ENCODE measurements at places on chromosomes 11 and 22.

DNA sequence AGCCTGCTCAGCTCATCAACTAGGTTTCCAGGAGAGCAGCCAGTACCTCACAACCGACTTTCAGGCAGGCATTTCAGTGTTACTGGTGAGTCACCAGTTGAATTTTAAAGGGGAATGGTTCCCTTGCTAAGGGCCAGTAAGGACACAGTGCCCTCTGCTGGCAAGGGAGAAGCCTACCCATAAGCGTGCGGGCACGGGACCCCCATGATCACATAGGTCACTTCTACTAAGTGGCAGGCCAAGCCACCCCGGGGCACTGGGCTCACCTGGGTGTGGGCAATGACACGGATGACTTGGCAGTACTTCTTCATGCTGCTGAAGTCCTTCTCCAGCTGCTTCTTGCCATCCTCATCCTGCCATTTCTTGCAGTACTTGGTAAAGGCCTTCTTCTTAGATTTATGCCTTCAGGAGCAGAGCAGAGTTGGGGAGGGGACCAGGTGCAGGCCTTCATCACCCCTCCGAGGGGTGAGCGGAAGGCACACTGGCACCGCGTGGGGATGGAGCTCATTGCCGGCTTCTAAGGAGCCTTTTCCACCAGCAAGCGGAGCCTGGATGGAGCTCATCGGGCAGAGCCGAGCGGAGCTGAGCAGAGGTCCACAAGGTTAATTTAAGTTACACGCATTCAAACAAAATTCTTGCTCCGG, 2.9 kb downstream of the RPL3 start:
- DNase-seq: no peak

DNA sequence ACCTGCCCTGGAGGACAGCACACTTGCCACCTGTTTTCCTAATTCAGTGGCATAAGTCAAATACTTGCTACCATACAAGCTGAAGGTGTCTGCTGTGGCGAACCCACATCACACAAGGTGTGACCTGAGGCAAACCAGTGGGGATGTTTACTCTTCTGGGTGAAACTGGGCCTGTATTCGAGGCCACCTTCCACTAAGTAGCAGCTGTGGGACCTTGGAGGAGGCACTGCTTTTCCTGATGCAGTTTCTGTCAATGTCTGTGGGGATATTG, 927.4 kb downstream of the BRD1 start:
- DNase-seq: no peak

- DNase-seq: no peak
These were observed 3.2 kb upstream of the RTN4R start for GRCh38 chr22:20271114-20271994.

DNA sequence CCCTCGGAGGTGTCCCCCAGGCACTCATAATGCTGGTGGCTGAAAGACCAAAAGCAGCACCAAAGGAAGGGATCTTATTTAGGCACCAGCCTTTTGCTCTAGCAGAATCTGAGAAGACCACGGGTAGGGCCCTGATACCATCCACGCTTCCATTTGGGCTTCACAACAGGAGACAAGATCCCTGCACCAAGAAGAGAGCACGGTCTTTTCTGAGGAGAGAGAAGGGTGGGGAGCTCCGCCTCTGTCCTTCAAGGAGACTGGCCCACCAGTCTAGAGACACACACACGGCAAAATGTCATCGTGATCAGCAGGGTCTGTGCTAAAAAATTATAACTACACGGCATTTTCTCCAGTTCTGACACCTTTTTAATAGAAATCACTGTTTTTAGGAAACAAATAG, 9.8 kb downstream of the LARGE2 start:
- DNase-seq: no peak

- no peak for DNase-seq
These were observed 2.5 kb downstream of the ROM1 start for GRCh38 chr11:62615521-62615920.

DNA sequence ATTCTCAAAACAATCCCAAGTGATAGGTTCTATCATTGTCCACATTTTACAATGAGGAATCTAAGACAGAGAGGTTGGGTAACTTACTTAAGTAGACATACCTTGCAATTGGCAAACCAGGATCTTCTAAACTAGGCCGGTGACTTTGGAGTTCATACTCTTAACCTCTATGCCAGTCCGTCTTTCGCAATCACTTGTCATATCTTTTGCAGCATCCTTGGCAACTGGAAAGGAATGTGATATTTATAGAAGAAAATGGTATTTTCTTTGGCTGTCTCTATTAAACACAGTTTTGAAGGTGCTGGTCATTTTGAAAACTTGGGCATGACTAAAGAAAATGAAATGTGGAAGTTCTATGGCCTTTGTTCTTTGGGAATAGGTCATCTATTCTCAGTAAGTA, 556.5 kb downstream of the NELL1 start:
- no peak for DNase-seq

DNA sequence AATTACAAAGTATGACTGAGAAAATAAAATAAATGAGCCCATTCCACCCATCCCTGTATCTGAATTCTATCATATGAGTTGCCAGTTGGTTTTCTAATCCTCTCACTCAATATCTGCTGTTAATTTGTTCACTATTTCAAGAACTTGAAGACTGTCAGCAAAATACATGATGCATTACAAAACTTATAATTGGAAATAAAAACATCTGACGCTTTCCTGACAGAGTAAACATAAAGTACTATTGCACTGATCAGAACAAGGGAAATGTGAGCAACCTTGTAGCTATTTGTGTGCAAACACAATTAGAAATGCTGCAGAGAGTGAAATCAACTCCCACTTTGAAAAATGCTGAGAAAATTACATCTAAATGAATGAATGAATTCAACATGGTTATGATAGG, 97.1 kb downstream of the MPPED2 start:
- no peak for DNase-seq

- DNase-seq: no peak
These were observed 204.0 kb downstream of the TBC1D22A start for GRCh38 chr22:46966495-46966845.

GRCh38 chr11:94557421-94557820, 9.7 kb upstream of the PIWIL4 start:
- DNase-seq: no peak

Measured in cortex of kidney (tissue), 1 donor.